Activated CD4-positive, alpha-beta T cell treated with anti-CD3 and anti-CD28 coated beads, Interleukin-2, amount 10 ng/mL, durations not matched to agents 7 days and 5 days (primary cell): ENCODE measurements at places on chromosomes 4 and X.

DNA sequence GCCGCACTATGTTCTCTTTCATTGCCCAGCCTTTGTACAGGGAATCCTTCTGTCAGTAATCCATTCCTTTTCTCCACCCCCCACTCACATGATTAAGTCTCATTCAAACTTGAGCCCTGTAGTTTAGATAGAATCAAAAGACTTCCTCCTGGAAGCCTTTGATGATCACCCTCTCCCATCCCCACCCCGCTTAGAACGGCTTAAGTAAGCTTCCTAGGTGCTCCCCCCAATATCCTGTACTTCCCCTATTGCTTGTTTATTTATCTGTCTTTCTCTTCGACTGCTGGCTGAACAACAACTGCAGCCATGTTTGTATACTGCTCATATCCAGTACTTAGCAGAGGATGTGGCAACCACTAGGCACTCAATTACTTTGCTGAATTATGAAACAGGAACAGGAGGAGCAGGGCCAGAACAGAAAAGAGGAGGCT lies 38.5 kb upstream of the GPC3 start:
- no peak for DNase-seq
- no peak overlapping the region for H3K4me3 ChIP-seq
- H3K4me1 ChIP-seq, result peaks cover 7% of the 10 kb centered on the region
- H3K36me3 ChIP-seq, result no peaks in the 10 kb centered on the region
- no peak overlapping the region for H3K27ac ChIP-seq

DNA sequence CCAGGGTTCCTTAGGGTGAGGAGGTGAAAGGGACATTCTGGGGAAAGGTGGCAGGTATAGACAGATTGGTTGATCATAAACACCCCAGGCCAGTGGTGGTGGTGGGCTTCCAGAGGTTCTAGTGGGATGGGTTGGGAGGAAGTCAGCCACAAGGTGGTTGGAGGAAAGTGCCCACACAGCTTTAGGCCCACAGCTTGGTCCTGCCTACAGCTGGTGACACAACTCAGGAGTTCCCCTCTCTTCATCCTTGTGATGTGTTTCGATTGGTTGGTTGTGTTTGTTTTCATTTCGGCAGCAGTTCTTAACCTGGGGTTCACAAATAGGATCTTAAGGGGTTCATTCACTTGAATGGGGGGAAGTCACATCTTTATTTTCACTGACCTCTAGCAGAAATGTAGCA lies 157.0 kb downstream of the TMEM164 start:
- H3K4me3 ChIP-seq, result no peak overlapping the region
- no peak overlapping the region for H3K27ac ChIP-seq
- H3K4me1 ChIP-seq, result peaks cover 12% of the 10 kb centered on the region
- no peak for DNase-seq
- no peaks in the 10 kb centered on the region for H3K27me3 ChIP-seq

- no peak overlapping the region for H3K27ac ChIP-seq
- DNase-seq, result no peak
- peaks cover 12% of the 10 kb centered on the region for H3K27me3 ChIP-seq
- H3K36me3 ChIP-seq, result no peaks in the 10 kb centered on the region
- H3K4me1 ChIP-seq, result no peaks in the 10 kb centered on the region
Observed at GRCh38 chr4:15164571-15164970, 162.3 kb downstream of the CPEB2 start.

DNA sequence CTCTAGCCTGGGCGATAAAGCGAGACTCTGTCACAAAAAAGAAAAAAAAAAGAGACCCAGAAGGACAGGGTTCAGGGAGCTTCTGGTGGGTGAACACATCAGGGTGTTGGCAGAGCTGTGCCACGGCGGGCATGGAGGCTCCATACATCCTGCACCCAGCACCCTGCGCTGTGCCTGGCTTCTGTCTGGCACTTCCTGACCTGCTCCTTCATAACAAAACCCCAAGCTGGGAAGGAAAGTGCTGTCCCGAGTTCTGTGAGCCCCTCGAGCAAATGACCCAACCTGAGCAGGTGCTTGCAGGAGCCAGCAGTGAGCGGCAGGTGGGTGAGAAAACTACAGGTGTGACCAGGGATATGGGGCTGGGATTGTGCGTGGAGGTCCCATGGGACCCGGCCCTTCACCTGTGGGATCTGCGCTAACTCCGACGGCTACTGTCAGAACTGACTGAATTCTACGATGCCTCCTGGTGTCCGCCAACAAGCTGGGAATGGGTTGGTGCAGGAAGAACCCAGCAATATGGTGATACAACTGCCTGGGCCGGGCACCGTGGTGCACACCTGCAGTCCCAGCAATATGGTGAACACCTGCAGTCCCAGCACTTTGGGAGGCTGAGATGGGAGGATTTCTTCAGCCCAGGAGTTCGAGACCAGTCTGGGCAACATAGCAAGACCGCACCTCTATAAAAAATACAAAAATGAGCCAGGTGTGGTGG lies 18.9 kb downstream of the ASMTL start:
- H3K4me1 ChIP-seq, result no peaks in the 10 kb centered on the region
- no peak overlapping the region for H3K4me3 ChIP-seq
- no peak overlapping the region for H3K27ac ChIP-seq
- no peak for DNase-seq

- peaks cover 44% of the 10 kb centered on the region for H3K4me1 ChIP-seq
Observed at GRCh38 chr4:142548491-142548890, 297.6 kb downstream of the INPP4B start.

DNA sequence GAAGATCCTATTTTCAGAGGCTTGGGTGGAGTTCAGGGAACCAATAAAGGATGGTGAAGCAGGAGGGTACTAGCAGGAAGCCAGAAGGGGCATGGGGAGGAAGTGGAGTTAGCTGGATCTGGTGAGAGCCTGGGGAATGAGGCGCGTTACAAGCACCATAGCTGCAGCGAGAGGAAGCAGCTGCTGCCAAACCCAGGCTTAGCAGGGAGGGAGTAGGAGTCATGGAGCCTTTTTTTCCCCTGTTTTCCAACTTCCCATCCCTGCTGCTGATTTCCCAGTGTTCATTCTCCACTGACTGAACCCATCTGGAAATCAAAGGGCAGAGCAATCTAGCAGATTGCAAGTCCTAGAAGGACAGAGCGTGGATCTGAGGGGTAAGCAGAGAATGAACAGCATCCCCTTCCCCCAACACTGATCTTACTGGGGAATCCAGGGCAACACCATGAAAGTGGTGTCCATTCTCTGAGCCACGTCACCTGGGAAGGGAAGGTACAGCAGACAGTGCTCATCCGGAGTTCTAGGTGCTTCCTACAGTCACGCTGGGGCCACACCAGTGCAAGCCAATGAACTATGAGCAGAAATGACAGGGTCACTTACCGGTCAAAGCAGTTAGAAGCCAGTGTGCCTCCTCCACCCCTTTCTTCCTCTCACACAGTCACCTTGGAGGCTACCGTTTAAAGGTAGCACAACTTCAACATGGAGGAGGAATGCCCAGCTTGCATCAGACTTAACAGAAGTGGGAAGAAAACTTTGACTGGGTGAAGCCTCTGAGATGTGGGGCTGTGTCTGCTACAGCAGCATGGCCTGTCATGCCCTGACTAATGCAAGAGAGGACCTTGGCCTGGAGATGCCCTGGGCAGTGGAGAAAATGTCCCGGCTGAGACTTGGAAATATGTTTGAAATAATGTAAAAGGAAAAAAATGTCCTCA lies 36.7 kb downstream of the SMIM20 start:
- H3K4me3 ChIP-seq, result no peak overlapping the region
- H3K27ac ChIP-seq, result no peak overlapping the region
- H3K4me1 ChIP-seq, result peaks cover 11% of the 10 kb centered on the region
- peaks cover 24% of the 10 kb centered on the region for H3K27me3 ChIP-seq
- no peaks in the 10 kb centered on the region for H3K36me3 ChIP-seq
- DNase-seq, result no peak
